ENCODE measurements at places on chromosomes 2 and 18. TPM values are rescaled to one million over a fixed set of nuclear protein-coding genes. Genes with fewer than 3 reads are reported as not detected.

DNA sequence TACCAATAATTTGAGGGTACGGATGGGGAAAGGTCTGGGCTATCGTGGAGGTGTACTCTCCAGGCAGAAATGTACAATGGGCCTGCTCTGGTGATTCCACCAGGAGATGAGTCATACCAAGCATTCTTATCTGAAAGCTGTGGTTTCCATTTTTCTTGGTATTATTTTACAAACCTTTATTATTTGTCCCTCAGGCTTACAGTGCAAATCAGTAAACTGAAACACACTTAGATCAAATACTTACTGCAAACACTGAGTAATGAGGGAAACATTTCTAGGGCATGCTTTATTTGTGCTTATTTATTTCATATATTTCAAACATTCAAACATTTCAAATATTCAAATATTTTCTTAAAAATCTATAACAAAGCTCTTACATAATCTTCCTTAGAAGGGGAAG is 319.8 kb downstream of the RND3 start:
- H3K4me3 ChIP-seq, result no peak overlapping the region
- peaks cover 32% of the 10 kb centered on the region for H3K4me1 ChIP-seq
- no peaks in the 10 kb centered on the region for H3K27me3 ChIP-seq
- peak; percentile 79 for DNase-seq
- no peaks in the 10 kb centered on the region for H3K36me3 ChIP-seq

DNA sequence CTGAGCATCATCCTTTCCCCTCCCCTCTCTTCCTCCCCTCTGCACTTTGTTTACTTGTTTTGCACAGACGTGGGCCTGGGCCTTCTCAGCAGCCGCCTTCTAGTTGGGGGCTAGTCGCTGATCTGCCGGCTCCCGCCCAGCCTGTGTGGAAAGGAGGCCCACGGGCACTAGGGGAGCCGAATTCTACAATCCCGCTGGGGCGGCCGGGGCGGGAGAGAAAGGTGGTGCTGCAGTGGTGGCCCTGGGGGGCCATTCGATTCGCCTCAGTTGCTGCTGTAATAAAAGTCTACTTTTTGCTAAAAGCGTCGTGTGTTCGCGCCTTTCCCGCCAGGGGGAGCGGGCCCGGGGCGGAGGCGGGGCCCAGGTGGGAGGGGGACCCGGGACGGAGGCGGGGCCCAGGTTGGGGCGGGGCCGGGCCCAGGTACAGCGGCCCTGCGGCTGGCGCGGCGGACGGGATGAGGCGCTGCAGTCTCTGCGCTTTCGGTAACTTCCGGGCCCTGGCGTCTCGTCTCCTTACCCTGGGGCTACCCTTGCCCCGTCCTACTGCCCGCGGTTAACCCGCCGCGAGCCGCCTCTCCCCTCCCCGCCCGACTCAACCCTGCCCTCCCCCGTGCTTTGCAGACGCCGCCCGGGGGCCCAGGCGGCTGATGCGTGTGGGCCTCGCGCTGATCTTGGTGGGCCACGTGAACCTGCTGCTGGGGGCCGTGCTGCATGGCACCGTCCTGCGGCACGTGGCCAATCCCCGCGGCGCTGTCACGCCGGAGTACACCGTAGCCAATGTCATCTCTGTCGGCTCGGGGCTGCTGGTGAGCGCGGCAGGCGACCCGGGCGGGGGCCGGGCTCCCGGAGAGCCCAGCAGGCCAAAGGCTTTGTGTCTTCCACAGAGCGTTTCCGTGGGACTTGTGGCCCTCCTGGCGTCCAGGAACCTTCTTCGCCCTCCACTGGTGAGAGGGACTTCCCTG is at the start of gene KRTCAP3:
Gene KRTCAP3, plus strand, starts transcription at position 424 of the 962 bp plus-strand sequence. Its CDS starts 32 bp downstream, at position 456.
- no peak within 1 kb of the TSS for H3K27ac ChIP-seq
- no peak within 1 kb of the TSS for H3K4me3 ChIP-seq
- DNase-seq, result no peak
- peaks cover 25% of the 10 kb centered on the region for H3K36me3 ChIP-seq

DNA sequence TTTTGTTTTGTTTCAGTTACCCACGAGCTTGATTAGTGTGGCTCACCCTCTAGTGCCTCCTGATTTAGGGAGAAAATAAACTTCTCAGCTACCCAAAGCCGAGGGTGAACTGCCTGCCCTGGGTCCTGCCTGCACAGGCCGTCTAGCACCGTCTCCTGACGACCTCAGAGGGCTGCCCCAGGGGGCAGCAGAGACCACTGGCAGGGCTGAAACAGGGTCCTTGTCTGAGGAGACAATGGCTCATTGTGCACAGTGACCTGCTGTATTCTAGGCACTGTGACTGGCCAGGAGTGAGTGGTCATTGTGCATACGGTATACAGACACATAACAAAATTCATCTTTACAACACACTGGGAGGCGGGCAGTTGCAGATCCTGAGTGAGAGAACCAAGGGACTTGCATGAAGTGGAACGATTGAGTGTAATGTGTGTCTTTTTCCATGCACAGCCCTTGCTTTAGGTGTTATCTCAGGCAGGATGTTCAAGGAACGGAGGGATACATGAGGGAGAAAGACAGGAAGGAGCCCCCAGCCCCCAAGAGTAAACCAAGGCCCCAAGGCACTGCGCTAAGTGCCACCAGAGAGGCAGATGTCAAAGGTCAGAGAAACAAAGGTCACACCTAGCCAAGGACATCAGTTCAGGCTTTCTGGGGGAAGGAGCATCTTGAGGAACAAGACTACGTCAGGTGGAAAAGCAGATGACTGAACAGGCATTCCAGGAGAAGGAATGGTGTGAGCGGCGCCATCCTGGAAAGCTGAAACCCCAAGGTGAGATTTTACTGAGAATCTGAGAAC is 421.3 kb downstream of the LPIN1 start:
- DNase-seq, result no peak
- H3K27me3 ChIP-seq, result no peaks in the 10 kb centered on the region
- H3K27ac ChIP-seq, result no peak overlapping the region
- peaks cover 14% of the 10 kb centered on the region for H3K4me1 ChIP-seq
- H3K4me3 ChIP-seq, result no peak overlapping the region

GPR35 gene
- 0.82 TPM for total RNA-seq

LRP1B gene
- 2.5 TPM for total RNA-seq
